ENCODE measurements at places on chromosomes 7 and 10. TPM values are rescaled to one million over a fixed set of nuclear protein-coding genes. Genes with fewer than 3 reads are reported as not detected.
A peak's percentile ranks its signal among the peaks of the same experiment; 100 is the strongest.

GRCh38 chr10:90204131-90204955 is 503.0 kb downstream of the KIF20B start:
- no peaks in the 10 kb centered on the region for H3K4me1 ChIP-seq
- H3K4me3 ChIP-seq: no peak overlapping the region
- DNase-seq: no peak
- H3K36me3 ChIP-seq: no peaks in the 10 kb centered on the region
- H3K27ac ChIP-seq: no peak overlapping the region
- no peaks in the 10 kb centered on the region for H3K27me3 ChIP-seq

- H3K27ac ChIP-seq: no peak overlapping the region
- no peak for DNase-seq
- H3K4me3 ChIP-seq: peak overlapping the region; percentile 79
- H3K36me3 ChIP-seq: peaks cover 9% of the 10 kb centered on the region
- no peaks in the 10 kb centered on the region for H3K27me3 ChIP-seq
Measured at GRCh38 chr7:194252-195009, 2.1 kb downstream of the FAM20C start.

- H3K27me3 ChIP-seq: no peaks in the 10 kb centered on the region
- no peaks in the 10 kb centered on the region for H3K36me3 ChIP-seq
- peak overlapping the region; percentile 34 for H3K27ac ChIP-seq
- peaks cover 14% of the 10 kb centered on the region for H3K4me1 ChIP-seq
Measured at GRCh38 chr10:12489357-12489756, 140.0 kb downstream of the CAMK1D start.

DNA sequence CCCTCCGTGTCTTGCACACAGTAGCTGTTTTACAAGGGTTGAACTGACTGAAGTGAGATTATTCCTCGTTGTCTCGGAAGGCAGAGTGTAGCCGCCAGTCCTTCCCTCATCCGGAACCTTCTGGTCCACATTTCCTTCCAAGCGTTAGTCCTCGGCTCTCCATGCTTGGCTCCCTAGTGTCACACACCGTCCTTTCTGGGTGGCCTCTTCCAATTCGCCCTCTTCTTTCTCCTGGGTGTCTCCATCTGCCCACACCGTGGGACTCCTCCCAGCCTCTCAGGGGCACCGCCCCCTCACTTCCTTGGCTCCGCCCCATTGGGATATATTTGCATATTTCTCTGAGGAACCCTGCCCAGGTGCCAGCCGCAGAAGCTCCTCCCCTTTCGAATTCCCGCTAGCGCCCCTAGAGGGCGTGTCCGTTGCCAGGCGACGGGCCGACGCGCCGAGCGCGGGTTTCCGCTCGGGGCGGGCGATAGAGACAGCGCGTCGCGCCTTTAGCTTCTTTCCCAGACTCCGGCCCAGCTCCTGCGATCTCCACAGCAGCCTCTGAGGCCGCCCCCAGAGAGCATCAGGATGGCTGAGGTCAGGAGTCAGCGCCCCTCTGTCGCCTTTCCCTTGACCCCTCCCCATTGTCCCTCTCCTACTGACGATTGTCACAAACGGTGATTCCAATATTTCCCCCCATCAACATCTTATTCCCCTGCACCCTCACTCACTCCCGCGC is at the start of gene CFAP58:
Gene CFAP58 (plus strand): TSS at position 509 of the 724 bp plus-strand sequence. CDS start 65 bp downstream, at position 574.
- H3K36me3 ChIP-seq: no peaks in the 10 kb centered on the region
- peak; percentile 94 for DNase-seq
- H3K27ac ChIP-seq: no peak within 1 kb of the TSS
- no peaks in the 10 kb centered on the region for H3K27me3 ChIP-seq
- peaks cover 7% of the 10 kb centered on the region for H3K4me1 ChIP-seq

- no peak overlapping the region for H3K4me3 ChIP-seq
- no peaks in the 10 kb centered on the region for H3K36me3 ChIP-seq
- no peaks in the 10 kb centered on the region for H3K27me3 ChIP-seq
- no peak overlapping the region for H3K27ac ChIP-seq
- DNase-seq: no peak
Measured at GRCh38 chr7:33893377-33893776, 12.0 kb upstream of the BMPER start.

- H3K27me3 ChIP-seq: no peaks in the 10 kb centered on the region
- H3K4me1 ChIP-seq: no peaks in the 10 kb centered on the region
- no peaks in the 10 kb centered on the region for H3K36me3 ChIP-seq
- H3K27ac ChIP-seq: no peak overlapping the region
- no peak for DNase-seq
Measured at GRCh38 chr7:76037310-76037709, 10.5 kb downstream of the STYXL1 start.

The SPDYE2B gene
- not detected for total RNA-seq

The RELN gene
- 4.3 TPM for total RNA-seq

Data from Caco-2 (cell line).